NCI-H146 (cell line): ENCODE measurements at places on chromosomes 3 and 15.
A peak's percentile ranks its signal among the peaks of the same experiment; 100 is the strongest.

- no peak for DNase-seq
Measured at GRCh38 chr3:53613125-53613524, 118.7 kb downstream of the CACNA1D start.

- no peak for DNase-seq
Measured at GRCh38 chr15:100651253-100651652, 48.9 kb downstream of the ASB7 start.

DNA sequence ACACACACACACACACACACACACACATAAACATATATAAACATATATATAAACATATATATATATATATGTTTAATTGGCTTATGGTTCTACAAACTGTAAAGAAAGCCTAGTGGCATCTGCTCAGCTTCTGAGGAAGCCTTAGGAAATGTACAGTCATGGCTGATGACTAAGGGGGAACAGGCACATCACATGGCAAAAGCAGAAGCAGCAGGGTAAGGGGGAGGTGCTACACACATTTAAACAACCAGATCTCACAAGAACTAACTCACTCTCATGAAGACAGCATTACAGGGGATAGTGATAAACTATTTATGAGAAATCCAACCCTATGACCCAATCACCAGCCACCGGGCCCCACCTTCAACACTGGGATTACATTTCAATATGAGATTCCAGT lies 922.9 kb downstream of the SI start:
- DNase-seq, result no peak

GRCh38 chr3:66706890-66707289 lies 206.1 kb upstream of the LRIG1 start:
- no peak for DNase-seq

- no peak for DNase-seq
Measured at GRCh38 chr3:102144063-102144462, 290.8 kb upstream of the ZPLD1 start.

GRCh38 chr15:94792196-94792595 lies 560.8 kb downstream of the MCTP2 start:
- DNase-seq, result no peak

GRCh38 chr3:60728006-60728405 lies 523.2 kb downstream of the FHIT start:
- no peak for DNase-seq

DNA sequence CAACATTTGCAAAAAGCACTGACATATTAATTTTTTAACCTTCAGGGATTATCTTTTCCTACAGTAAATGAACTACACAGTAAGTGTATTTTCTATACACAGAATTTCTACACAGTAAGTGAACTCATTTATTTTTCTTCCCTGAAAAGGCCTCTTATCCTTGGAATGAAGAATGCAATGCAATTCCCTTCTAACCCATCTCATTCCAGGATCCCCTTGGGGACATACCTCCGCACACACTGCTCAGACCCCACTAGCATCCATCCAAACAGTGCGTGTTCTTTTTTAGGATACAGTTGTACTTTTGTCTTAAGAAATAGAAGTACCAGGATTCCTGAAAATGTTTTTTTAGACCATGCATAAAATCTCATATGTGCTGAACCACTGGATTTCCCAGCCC lies 152.8 kb downstream of the UACA start:
- no peak for DNase-seq

DNA sequence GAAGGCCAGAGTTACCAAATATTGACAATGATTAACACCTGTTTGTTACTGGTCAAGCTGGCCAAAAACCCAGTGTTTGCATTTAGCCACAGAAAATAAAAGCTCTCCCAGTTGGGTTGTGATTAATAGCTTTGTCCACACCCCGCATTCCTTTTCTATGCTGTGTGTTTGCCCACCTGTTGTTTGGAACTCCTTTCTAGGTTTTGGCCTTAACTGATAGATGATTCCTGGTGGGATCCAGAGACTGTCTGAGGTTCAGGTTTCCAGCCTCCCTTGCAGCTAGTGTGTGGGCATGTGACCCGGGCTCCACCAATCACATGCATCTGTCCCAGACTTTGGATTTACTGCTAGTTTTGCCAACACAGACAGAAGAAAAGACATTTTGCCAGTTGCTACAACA lies 83.8 kb downstream of the PTPRG start:
- peak; percentile 91 for DNase-seq

GRCh38 chr3:69306239-69307185 lies 79.4 kb downstream of the FRMD4B start:
- peak; percentile 70 for DNase-seq

DNA sequence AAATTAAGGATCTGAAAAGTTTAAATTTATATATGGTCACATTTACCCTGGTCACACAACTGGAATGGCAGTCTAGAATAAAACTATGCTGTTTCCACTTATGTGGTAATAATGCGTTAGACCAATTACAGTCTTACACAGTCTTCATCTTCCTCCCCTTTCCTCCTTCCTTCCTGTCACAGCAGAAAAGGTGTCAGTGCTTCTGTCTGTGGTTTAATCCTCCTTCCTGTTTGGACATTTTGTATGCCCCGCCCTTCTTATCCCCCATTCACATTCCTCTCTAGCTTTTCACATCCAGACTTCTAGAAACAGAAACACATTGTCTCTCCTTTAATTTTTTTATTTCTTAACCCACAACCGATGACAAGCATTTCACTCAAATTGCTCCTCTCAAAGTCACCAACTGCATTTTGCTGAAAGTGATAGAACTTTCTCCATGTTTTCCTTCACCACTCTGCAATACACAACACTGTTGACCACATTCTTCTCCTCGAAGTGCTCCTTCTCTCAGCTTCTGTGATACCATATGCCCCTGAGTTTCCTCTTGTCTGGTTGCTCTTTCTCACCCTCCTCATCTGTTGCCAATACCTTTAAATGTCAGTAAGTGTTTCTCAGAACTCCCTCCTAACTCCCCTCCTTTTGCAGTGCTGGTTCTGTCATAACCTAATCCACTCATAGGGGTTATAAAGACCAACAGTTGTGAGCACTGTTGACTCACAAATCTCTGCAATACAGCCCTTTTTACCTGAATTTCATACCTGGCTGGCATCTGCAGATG lies 271.6 kb downstream of the UBE2E2 start:
- no peak for DNase-seq

- DNase-seq, result peak; percentile 77
Measured at GRCh38 chr3:54427941-54428871, 305.9 kb downstream of the CACNA2D3 start.
